ENCODE measurements at places on chromosomes 7 and 10.

- DNase-seq, result no peak
These were observed 2.1 kb upstream of the SHTN1 start for GRCh38 chr10:117007080-117007479.

GRCh38 chr10:6737080-6737641 is 157.1 kb upstream of the PRKCQ start:
- DNase-seq, result peak; percentile 27

GRCh38 chr10:96832721-96833219 is 672 bp downstream of the LCOR start:
- DNase-seq, result peak; percentile 73

GRCh38 chr10:113566888-113567287 is 14.0 kb downstream of the HABP2 start:
- no peak for DNase-seq

DNA sequence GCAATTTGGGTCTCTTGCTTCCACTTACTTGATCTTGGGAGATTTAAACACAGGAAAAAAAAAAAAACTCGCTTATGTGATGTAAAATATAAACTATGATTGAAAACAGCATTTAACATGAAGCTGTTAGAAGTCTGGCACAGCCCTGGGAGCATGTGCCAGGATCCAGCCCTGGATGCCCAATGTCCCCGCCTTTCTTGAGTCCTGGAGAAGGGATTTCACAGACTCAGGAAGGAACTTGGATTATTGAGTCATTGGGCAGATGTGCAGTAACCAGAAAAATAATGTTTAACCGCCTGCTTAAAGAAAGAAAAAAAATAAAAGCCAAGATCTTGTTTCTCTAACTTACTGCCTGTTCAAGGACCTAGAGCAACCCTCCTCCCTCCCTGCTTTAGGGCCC is 3.7 kb upstream of the JCAD start:
- no peak for DNase-seq

DNA sequence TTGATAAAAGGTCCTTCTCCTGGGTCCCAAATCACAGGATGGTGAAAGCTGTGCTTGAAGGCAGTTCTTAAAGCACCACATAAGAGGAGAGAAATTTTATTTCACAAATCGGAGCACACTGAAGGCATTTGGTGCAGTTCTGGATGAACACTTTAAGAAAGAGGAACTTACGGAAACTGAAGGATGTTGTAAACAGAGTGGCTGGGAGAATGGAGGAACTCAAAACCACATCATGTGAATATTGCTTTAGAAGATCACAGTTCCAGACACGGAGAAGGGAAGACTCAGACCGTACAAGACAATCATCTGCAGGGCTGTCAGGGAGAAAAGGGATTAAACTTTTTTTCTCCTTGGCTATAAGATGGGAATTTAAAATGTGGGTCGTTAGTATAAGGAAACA is 9.0 kb upstream of the GPR141 start:
- no peak for DNase-seq

GRCh38 chr10:75814014-75814413 is 382.6 kb downstream of the LRMDA start:
- no peak for DNase-seq

DNA sequence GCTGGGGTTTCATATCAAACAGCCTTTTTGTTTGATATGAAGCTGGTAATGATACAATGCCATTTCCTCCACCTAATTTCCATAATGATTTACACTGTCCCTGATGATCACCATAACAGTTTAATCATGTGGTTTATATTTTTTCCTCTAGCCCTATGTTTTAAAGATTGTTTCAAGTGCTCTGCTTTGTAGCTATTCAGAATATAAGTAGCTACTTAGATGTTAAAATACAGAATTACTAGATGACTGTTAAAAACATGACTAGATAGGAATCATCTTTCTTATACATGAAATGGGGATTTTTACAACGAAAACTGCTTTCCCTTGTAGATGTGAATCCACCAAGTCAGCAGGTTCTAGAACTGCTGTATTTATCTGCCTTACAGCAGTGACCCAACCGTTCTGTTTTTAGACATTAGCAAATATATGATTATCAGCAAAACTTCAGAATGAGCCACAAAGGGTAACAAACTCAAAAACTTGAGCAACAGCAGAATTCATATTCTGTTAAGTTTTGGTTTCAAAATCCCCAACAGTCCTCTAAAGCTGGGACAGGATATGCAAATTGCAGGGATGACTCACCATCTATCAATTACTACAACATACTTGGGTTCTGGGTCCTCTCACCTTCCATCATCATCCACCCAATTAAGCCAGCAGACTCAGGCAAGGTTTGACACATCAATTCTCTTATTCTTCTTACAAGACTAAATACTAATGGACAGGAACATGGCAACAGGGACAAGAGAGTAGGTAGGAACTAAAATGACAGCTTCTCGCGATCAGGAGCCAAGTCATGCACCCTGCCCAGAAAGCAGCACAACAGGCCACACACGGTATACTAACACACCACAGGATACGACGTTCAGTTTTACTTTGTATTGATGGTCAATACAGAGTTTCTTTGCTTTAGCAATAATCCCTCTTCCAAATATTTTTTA is 83.9 kb downstream of the PIP4K2A start:
- no peak for DNase-seq

DNA sequence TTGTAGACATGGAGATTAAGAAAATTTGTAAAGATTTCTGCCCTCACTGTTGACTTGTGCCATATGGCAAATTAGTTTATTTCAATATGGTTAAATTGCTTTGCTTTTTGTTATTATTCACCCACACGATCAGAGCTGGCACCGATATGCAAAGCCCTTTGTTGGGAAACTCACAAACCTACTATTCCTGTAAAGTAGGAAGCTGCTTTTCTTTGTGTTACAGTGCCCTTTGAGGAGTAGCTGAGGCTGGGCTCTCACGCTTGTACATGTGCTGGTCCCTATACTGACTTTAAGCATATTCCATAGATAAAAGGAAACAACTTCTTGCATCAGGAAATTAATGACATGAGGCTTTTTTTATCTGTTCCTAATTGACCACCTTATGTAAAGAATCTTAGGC is 17.6 kb upstream of the AOAH start:
- DNase-seq, result no peak

DNA sequence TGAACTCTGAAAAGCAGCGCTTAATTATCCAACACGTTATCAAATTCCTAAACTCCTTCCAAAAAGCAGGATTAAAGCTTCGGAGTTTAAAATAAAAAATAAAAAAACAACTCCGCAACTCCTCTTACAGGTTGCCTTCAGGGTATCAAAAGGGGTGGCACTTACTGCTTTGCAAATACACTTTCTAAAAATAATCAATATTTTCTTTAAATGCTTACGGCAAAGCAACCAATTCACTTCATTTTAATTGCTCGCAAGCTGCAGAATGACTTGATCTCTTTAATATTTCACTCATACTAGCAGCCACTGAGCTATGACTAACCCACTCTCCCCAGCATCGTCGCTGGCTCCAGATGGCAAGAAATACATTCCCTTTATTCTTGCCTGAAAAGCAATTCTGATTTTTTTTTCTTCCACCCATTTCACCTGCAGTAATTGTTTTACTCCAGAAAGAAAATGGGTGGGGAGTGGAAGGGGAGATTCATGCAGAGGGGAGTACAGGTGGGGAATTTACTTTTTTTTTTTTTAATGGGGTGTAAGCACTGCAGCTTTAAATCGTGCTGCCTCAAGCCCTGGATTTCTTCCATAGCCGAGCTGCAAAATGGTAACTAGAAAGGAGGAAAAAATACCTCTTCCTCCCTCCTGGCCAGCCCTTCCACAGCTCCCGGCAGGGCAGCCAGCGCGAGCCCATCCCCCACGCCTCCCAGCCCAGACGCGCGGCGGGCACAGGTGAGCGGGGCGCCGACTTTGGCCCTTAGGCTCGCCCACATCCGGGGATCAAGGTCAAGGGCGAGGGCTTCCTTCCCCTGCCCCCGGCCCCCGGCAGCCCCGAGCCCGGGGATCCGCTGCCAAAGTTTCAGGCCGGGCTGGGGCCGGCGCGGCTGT is 54.2 kb upstream of the FHIP2A start:
- DNase-seq, result no peak

- no peak for DNase-seq
These were observed 530.6 kb upstream of the MGMT start for GRCh38 chr10:128936392-128936791.

DNA sequence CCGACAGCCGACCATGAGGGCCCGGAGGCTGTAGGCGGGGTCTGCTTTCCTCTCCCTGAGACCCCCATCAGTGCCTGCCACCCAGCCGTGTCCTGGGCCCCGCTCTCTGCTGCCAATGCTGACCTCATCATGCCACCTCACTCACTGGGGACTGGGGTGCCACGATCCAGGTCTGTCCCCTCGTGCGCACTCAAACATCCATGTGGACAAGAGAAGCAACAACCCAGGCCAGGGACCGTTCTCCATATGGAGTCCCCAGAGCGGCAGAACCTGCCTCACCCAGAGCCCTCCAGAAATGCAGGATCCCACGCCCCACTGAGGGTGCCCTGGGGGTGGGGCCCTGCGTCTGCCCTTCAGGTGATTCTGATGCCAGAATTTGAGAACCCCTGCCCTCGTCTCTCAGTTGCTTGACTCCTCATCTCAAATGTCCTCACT is 210.0 kb upstream of the PPP2R2D start:
- DNase-seq, result no peak

DNA sequence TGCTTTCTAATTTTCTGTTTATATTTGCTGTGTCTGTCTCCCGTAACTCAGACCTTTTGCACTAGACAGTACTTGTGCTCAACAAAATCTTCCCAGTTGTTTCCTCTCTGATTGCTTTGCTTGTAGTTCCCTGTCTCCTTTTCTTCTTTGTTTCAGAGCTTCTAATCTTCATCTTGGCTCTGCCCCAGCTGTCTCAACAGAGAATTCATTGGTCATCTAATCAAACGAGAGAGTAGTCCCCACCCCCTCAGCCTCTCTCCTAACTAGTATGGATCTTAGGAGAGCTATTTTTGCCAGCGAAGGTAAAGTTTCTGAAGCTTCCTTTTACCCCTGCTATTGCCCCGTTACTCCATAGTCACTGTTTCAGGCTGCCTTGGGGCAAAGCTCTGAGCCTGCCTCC is 32.8 kb downstream of the SLC26A4 start:
- DNase-seq, result no peak

GRCh38 chr10:103967448-103968071 is 620 bp downstream of the SLK start:
- DNase-seq, result no peak

DNA sequence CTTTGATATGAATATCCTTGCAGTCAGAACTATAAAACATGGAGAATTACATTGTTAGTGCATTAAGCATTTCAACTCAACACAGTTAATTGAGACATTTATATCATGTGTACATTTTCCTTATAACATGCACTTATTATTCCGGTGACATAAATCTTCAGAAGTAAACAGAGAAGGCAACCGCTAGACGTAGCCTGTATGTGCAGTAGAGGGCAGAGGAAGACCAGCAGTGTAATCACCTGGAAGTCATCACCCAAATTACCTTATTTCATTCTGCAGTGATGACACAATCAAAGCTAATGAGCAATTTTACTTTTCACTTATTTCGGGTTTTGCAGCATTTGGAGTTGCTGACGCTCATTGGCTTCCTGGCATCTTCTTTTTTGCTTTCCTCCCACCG is 394.6 kb downstream of the SDK1 start:
- DNase-seq, result no peak

DNA sequence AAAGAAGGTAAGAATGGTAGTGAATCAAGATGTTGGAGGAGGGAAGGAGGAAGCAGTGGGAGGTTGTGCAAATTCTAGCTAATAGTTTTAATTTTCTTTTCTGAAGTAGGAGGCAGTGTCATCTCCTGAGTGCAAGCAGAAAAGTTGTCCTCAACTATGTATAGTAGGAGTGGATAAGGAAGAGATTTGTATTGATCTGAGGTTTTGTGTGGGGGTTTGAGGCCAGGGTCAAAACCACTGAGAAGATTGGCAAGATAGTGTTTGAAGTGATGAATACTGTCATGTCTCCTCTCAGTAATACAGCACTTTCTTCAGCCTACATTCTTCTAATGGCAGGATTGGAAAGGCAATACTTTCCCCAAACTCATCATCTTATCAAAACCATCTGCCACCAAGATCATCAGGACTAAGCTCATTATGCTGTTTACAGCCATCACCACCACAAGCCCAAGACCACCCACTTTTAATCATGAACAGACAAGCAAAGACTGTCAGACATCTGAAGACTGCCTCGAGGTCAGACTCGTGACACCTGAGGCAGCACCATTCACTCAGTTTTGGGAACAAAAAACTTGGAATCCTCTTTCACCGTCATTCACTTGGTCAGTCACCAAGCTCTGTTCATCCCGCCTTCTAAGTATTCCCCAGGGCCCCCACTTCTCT is 1.5 kb upstream of the MIOS start:
- DNase-seq, result no peak

- no peak for DNase-seq
These were observed 19.0 kb upstream of the COL1A2 start for GRCh38 chr7:94375691-94376090.

- DNase-seq, result no peak
These were observed 34.0 kb downstream of the PSAP start for GRCh38 chr10:71816936-71817618.

GRCh38 chr10:129853562-129853903 is 110.5 kb downstream of the EBF3 start:
- no peak for DNase-seq

DNA sequence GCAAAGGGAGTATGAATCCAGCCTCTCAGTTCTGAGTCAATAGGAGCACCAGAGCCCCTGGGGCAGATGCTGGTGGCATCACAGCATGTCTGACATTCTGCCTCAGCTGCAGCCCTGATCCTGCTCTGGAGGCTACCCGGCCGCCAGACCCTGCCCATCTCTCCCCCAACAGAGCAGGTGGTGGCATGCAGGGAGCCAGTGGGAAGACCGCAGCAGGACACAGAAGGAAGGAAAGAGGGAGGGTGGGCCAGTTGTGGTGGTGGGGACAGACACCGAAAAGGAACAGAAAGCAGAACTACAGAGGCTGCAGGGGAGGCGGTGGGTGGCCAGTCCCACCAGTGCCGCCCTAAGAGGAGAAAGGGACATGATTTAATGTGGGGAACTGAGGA is 35.3 kb downstream of the BLNK start:
- DNase-seq, result no peak

DNA sequence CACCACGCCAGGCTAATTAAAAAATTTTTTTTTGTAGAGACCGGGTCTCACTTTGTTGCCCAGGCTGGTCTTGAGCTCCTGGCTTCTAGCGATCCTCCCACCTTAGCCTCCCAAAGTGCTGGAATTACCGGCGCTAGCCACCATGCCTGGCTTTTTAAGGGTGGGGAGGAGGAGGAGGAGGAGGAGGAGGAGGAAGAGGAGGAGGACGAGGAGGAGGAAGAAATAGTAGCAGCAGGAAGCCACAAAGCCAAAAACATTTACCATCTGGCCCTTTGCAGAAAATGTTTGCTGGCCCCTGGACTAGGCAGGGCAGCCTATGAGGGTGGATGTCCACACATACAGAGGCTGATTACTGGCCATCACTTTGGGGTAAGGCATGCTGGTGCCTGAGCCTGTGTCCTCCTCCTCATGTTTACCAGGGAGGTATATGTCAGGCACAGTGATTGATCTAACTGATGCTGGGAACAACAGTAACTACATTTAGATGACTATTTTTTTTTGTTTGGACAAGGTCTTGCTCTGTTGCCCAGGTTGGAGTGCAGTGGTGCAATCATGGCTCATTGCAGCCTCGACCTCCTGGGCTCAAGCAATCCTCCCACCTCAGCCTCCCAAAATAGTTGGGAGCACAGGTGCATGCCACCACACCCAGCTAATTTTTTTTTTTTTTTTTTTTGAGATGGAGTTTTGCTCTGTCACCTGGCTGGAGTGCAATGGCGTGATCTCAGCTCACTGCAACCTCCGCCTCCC is 122.1 kb downstream of the HIP1 start:
- DNase-seq, result no peak

GRCh38 chr7:129295015-129295423 is 70.2 kb downstream of the AHCYL2 start:
- DNase-seq, result no peak

GRCh38 chr7:10918093-10918590 is 55.5 kb upstream of the PHF14 start:
- DNase-seq, result no peak
